Suppressor macrophage treated with lipopolysaccharide for 1 hour (primary cell): ENCODE measurements at places on chromosomes 2 and 18.

- peak; percentile 18 for DNase-seq
Measured at GRCh38 chr2:30686000-30686399, 121.2 kb downstream of the CAPN13 start.

GRCh38 chr2:208042041-208042440 lies 16.7 kb upstream of the PLEKHM3 start:
- DNase-seq, result no peak

- no peak for DNase-seq
Measured at GRCh38 chr18:49845629-49846360, 32.5 kb upstream of the ACAA2 start.

DNA sequence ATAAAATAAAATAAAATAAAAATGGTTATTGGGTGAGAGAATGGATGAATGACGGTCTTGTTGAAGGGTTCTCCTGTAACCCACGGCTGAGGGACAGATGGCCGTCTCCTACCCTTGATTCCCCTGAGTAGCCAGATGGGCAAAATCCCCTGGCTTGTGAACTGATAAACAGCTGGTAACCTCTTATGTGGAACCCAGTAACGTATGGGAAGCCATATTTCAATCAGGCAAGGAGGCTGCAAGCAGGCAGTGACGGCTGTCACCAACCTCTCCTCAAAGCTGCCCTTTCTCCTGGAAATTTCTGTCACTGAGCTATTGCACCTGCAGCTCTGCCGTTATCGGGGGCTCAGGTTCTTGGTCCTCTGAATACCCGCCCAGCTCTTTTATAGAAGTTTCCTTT lies 165.3 kb upstream of the SMAD2 start:
- DNase-seq, result no peak

GRCh38 chr2:195382186-195382585 lies 274.8 kb upstream of the SLC39A10 start:
- DNase-seq, result no peak

- no peak for DNase-seq
Measured at GRCh38 chr2:208990716-208991115, 433.1 kb upstream of the MAP2 start.

- DNase-seq, result no peak
Measured at GRCh38 chr2:170073288-170073687, 104.7 kb upstream of the MYO3B start.

DNA sequence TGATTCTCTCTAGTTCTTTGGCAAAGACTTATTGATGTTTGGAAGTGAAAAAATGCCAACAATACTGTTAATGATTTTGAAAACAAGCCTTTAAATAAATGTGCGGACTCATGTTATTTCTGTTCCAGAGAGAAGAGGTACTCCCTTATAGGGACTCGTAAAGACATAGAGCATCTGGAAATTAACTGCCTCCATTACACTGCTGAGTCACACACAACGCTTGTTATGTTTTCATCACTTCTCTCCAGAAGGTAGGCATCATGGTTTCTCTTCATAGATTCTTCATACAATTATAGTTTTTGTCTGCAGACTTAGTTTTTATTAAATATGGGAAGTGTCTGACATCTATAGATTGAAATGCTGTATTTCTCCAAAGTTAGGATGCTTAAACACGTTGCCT lies 302.5 kb upstream of the EPC2 start:
- DNase-seq, result no peak

- no peak for DNase-seq
Measured at GRCh38 chr2:156476850-156477206, 40.6 kb downstream of the GPD2 start.

- peak; percentile 57 for DNase-seq
Measured at GRCh38 chr18:57728941-57729511, 74.1 kb downstream of the ATP8B1 start.

DNA sequence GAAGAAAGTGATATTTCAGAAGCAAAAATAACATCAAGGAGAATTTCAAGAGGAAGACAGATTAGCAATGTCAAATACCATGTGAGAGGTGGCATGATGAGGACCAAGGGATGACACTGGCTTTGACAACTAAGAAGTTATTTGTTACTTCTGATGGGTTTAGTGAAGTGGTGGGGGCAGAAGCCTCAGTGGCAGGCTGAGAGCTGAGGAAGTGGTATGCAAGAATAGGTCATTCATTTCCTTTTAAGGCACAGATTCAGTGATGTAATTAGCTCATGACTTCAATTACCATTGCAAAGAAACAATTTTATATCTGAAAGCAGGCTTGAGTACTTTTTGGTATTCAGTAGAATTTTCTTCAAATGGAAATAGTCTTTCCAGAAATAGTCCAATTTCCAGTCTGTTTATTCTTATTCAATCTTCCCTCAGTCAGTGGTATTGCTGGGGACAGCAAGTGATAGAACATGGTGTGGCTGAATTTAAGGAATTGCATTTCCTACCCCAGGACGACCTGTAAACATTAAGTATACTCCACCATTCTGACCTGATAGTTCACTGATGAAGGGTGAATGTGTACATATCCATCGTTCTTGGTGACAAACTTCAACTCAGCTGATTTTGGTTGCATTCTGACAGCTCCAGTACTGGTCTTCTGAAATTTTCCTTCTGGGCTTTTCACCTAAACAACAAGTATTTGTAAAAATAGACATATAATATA lies 28.2 kb downstream of the GEMIN6 start:
- peak; percentile 69 for DNase-seq

GRCh38 chr2:191087311-191087710 lies 63.5 kb downstream of the STAT4 start:
- DNase-seq, result no peak

GRCh38 chr18:49514577-49514976 lies 27.5 kb upstream of the C18orf32 start:
- DNase-seq, result no peak

GRCh38 chr2:1778566-1778965 lies 34.3 kb upstream of the PXDN start:
- DNase-seq, result no peak

GRCh38 chr18:79949697-79950487 lies 1.6 kb downstream of the SLC66A2 start:
- peak; percentile 86 for DNase-seq

GRCh38 chr2:165645930-165646831 lies 147.9 kb downstream of the GALNT3 start:
- no peak for DNase-seq

DNA sequence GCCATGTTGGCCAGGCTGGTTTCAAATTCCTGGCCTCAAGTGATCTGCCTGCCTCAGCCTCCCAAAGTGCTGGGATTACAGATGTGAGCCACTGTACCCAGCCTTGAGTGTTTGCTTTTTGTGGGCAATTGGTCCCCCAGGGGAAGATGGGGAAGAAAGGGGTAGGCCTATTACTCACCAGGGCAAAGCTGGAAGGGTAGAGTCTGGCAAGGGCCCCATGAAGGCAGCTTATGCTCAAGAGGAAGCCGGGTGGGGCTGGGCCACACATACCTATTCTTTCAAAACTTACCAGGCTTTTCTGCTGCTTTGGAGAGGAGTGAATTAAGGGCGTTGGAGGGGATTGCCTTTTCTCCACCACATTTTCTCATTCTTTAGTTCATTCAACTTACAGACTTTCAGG lies 24.5 kb upstream of the CD28 start:
- DNase-seq, result no peak

GRCh38 chr18:75120521-75120920 lies 88.4 kb downstream of the PTGR3 start:
- no peak for DNase-seq

DNA sequence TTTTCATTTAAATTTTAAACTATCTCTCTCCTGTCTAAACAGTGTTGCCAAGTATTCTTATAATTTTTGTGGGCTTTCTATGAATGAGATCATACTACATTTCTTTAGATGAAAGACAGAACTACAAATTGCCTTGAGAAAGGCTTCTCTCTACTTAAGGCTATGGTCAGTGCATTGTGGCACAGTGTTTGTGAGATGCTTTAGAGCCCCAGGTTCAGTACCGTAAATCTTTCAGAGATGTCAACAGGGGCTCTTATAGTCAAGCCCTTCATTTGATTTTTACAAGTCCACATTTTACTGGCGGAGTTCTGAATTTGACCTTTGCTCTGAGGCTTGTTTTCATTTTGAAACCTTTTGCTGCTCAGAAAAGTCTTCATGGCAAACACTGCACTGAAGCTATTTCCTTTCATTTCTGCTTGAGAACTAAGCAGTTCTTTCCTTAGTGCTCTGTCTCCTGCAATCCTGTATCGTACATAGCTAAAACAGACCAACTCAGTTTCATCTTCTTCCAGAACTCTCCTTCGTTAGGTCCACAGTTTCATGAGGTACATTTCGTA lies 175.2 kb downstream of the NYAP2 start:
- no peak for DNase-seq

GRCh38 chr2:28394331-28394877 lies 1.7 kb downstream of the FOSL2 start:
- no peak for DNase-seq

DNA sequence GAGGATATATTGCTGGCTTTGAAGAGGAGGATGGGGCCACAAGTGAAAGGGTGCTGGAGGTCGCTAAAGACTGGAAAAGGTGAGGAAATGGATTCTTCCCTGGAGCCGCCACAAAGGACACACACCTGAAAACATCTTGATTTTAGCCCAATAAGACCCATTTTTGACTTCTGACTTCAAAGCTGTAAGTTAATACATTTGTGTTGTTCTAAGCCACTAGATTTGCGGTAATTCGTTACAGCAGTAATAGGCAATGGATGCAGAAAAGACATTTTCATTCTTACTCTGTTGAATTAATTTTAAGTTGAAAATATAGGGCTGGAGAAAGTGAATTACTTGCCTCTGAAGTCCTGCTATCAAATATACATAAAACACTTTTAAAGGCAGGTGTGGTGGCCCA lies 117.7 kb upstream of the RAB12 start:
- DNase-seq, result no peak

- no peak for DNase-seq
Measured at GRCh38 chr2:132437852-132438669, 21.5 kb downstream of the GPR39 start.
